ENCODE measurements at places on chromosomes 7 and 10.
A peak's percentile ranks its signal among the peaks of the same experiment; 100 is the strongest.

GRCh38 chr10:49827297-49827696 lies 65.2 kb upstream of the OGDHL start:
- no peak for DNase-seq

DNA sequence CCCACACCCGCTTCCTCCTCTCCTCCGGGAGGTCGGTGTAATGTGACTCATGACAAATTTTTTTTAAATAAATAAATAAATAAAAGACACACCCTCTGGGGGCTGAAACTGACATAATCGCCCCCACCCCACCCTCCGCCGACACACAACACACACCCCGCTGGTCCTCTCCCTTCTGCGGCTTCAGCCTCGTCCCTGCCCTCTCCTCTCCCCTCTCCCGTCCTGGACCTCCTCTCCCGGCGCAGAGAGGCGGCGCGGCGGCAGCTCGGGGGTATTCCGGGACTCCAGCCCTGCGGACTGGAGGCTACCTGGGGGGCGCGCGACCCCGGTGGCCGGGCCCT lies 686 bp downstream of the ABI1 start:
- peak; percentile 82 for DNase-seq

GRCh38 chr7:19442016-19442785 lies 266.6 kb downstream of the POLR1F start:
- peak; percentile 70 for DNase-seq

DNA sequence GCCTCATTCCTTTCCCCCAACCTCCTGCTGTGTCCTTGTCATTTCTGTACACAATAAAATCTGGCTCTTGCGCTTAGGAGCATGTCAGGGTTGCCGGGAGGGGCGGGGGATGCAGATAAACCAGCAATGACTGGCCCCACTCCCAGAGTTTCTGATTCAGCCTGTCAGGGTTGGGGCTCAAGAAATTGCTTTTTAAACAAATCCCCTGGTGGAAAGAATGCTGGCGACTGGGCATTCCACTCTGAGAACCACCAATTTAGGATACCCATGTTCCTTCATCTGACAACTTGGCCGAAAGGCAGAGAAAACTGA lies 376.4 kb downstream of the TCERG1L start:
- no peak for DNase-seq

GRCh38 chr7:2820508-2820934 lies 23.6 kb downstream of the GNA12 start:
- DNase-seq = peak; percentile 99

DNA sequence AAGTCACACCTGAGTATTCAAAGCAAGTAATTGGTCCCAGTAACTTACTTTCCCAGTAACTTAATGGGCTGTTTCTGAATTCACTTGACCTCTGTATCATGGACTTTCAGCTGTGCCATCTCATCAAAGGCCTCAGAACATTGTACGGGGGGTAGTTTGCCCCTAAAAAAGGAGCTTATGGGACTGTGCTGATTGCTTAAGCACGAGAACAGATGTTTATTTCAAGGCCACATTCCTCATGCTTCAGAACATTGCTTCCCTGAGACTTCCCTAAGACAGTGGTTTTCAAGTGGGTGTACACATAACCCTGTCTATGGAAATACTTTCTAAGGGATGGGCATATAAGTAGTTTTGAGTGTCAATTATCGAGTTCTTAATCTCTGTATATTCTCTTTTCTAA lies 26.8 kb downstream of the CALCR start:
- no peak for DNase-seq

GRCh38 chr10:24393201-24393600 lies 184.3 kb downstream of the KIAA1217 start:
- no peak for DNase-seq

- DNase-seq = peak; percentile 68
Measured at GRCh38 chr7:100799037-100799896, 28.1 kb downstream of the EPHB4 start.

- no peak for DNase-seq
Measured at GRCh38 chr7:30970594-30971094, 6.9 kb downstream of the GHRHR start.

DNA sequence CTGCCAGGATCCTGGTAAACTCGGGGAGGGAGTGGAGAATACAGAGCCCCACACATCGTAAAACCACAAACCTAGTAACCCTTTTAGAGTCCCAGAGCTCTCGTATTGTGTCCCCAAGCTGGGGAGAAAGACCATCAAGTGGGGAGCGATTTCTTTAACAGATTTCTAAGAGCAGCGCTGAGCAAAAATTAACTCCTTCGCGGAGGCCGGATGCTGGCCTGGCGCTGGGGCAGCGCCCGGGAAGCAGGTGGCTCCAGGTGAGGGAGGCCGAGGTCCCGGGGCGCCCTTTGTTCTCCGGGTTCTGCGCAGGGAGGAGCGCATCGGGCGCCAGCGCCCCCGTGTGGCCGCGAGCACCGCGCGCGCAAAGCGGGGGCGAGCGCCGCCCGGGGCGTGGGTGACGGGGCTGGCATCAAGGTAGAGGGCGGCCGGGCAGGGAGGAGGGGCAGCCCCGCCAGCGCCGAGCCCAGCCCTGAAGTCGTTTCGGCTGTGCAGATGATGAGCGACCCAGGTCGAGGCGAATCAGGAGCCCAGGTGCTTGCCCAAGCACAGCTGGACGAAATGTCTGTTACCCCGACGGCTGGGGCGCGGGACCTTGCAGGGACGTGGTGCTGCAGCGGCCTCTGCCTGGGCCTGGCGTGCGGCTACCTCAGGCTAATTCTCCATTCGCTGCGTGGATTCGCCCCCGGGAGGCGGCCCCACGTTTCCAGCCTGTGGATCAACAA lies 10.4 kb upstream of the FGFR2 start:
- peak; percentile 11 for DNase-seq

GRCh38 chr7:96014617-96015016 lies 242.3 kb downstream of the DYNC1I1 start:
- DNase-seq = no peak

DNA sequence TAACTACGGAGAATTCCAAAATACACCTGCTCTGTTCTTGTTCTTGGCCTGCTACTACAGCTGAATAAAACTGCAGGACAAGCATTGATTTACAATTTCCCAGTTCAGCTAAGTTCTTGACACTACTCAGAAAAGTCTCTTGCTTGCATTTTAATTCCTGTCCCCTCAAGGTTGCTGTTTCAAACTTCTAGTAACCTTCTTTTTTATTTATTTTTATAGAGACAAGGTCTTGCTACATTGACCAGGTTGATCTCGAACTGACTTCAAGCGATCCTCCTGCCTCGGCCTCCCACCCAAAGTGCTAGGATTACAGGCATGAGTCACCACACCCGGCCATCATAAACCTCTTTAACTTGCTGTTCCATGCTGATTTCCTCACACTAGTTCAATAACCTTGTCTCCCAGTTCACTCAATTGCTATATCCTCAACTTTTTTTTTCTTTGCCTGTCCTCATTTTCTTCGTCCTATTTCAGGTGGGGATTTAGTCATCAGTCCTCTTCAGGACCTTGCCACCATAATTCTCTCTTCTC lies 79.9 kb downstream of the ARHGAP21 start:
- DNase-seq = no peak

- DNase-seq = peak; percentile 18
Measured at GRCh38 chr7:39880556-39880955, 69.5 kb upstream of the CDK13 start.

- DNase-seq = peak; percentile 35
Measured at GRCh38 chr7:43467406-43467805, 115.5 kb upstream of the STK17A start.

GRCh38 chr7:137576481-137576880 lies 232.9 kb upstream of the PTN start:
- no peak for DNase-seq

DNA sequence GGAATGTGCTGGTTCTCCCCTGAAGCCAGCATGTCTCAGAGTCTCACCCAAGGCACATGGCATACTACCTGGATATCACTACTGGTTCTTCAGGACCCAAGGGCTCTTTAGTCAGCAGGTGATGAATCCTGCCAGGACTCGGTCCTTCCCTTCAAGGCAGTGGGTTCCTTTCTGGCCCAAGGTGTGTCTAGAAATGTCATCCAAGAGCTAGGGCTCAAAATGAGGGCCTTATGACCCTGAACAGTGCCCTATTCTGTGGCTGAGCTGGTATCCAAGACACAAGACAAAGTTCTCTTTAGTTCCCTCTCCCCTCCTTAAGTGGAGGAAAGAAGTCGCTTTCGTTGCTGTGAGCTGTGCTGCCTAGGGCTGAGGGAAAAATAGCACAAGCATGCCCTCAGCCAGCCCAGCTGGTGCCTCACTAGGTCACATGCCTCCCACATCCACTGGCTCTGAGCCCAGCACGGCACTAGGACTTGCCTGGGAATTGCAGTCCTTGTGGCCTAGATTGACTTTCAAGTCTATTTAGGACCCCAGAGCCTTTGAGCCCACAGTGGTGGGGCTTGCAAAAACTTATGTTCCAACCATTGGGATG lies 106.0 kb downstream of the BMS1 start:
- DNase-seq = peak; percentile 20

GRCh38 chr7:30697719-30698460 lies 15.6 kb upstream of the CRHR2 start:
- no peak for DNase-seq

DNA sequence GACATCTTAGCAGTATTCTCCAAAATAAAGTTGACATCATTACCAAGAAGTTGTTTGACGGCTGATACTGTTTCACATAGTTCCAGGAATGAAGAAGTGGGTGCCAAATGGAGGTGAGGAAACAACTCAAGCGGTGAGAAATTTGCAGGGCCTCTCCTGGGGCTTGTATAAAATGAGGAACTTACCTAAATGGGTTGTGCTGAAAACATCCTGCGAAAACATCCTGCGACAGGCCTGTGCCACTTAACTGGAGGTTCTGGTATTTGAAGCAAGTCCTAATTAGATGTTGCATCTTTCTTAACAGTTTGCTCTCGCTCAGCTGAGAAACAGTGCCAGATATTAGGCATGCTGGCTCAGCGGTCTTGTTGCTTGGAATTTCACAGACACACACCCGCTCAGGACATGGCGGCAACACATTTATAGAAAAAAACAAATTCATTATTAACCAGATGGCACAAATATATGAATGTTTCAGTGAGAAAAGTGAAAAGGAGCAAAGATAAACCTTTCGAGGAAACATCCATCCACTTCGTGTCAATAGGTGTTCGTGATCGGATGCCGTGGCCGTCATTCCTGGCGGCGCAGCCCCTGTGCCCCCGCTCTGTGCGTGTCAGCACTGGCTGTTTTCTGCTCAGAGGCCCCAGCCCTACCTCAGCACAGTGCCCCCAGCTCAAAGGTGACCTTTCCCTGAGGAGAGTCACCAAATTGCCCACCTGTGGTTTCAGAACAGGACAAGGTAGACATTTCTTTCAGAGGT lies 48.1 kb downstream of the CDC123 start:
- DNase-seq = no peak

- no peak for DNase-seq
Measured at GRCh38 chr7:123784263-123784662, 35.5 kb upstream of the WASL start.

- DNase-seq = peak; percentile 96
Measured at GRCh38 chr7:55325371-55325792, 39.8 kb upstream of the LANCL2 start.

DNA sequence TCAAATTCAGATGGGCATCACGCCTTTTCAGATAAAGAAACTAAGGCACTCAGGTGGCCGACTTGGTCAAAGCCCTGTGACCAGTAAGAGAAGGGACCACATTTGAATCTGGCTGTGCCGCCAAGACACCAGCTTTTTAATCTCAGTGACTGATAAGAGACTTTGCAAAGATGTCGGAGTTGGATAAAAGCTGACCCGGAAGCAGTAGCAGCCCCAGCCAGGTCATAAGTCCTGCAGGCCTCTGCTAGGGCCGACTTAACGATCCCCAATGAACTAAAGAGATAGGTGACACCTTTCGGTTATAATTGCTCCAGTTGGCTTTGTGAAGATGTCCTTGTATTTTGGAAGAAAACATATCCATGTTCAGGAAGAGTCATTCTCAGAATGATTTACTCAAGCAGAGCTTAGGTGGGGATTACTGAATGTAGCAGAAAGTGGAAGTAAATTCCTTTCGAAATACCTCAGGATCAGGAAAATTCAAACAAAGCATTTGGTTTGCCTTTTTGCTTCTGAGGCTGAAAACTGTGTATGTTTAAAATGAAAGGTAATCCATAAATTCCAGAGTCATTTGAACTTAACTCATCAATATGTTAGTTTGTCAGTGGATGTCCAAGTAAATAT lies 164.2 kb upstream of the PITRM1 start:
- no peak for DNase-seq

DNA sequence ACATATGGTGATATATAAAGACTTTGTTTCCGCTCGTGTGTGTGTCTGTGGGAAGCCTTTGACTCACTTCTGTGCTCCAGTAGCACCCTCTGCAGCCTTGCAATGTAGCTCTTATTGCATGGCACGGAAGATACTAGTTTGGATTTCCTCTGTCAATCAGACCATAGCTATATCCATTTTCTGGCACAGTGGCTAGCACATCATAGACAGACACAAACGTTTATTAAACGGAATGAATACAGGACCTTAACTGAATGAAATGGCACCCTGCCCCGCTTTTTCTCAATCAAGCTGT lies 124.0 kb upstream of the PTPN20 start:
- DNase-seq = peak; percentile 76

DNA sequence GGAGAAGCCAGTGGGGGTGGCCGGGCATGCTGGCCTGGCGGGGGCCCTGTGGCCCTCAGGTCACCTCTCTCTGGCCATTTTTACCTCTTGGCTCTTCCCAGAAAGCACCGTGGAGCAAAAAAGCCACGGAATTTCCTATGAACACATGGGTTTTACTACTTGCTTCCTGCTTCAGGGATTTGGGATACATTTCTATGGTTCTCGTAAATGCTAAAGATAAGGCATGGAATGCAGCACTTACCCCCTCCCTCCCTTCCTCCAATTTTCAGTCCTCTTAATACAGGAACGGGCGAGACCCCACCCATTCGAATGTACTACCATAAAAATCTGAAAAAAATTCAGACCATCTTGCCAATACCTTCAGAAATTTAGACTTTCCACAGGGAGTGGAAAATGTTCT lies 279.7 kb downstream of the ARHGAP12 start:
- DNase-seq = peak; percentile 72

- DNase-seq = no peak
Measured at GRCh38 chr10:111836064-111836463, 347.5 kb downstream of the GPAM start.

DNA sequence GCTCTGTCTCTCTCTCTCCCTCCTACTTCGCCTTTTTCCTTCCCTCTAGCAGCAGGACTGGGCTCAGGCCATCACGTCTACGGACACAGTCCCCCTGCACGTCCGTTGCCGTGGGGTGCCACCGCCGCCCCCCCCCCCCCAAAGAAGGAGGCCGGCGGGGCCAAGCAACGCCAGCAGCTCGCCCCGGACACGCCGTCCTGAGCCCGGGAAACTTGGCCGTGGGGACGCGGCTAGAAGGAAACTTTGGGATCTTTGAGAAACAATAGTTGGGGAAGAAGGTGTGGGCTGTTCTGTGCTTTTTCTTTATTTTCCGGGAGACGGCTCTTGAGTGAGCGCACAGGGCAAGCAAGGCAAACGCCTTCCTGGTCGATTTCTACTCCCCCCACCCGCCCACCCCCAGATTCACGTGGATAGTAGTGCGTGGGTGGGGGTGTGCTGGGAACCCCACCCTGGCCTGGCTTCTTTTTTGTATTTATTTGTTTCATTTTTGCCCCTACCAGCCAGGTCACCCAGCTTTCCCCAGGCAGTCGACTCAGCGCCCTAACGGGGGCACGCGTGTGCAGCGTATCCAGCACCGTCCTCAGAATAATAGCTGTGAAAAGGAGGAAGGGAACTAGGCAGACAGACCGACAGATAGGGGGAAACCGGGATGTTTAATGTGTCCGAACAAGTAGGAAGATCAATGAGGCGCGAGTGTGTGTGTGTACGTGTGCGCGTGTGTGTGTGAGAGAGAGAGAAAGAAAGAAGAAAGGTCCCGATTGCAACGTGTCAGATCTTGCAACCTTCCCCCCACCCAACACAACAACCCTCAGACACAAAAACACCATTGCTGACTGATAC lies 1.4 kb downstream of the MXI1 start:
- peak; percentile 55 for DNase-seq

- DNase-seq = peak; percentile 90
Measured at GRCh38 chr10:103448746-103449145, 3.4 kb downstream of the CALHM2 start.
